ENCODE measurements at places on chromosomes 16 and 17. TPM values are rescaled to one million over a fixed set of nuclear protein-coding genes. Genes with fewer than 3 reads are reported as not detected.

The LITAFD gene
- not detected for total RNA-seq

The FBXL16 gene
- 0.22 TPM for total RNA-seq

The CSH2 gene
- not detected for total RNA-seq

The FBXL20 gene
- 14.8 TPM for total RNA-seq
